Fibroblast of skin of right quadriceps (primary cell): ENCODE measurements at places on chromosomes 1 and 21.

- no peak for DNase-seq
Observed at GRCh38 chr1:172450524-172450885, 6.6 kb upstream of the PIGC start.

- no peak for DNase-seq
Observed at GRCh38 chr1:7632176-7632575, 138.9 kb upstream of the VAMP3 start.

DNA sequence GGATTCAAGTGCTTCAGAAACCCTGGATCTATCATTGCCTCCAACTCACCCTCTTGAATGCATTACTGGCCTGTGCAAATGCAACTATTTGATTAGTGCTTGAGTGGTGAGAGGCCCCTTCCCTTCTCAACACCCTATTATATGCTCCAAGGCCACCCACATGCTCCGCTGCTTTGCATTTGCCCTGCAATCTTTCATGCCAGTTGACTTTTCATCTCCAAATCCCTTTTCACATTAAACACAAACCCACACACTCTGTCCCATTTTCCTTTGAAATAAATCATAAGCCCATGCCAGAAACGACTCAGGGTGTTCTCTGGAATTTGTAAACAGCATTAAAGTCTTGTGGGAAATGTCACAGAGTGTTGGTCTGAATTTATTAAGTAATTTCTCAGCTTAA is 78.9 kb upstream of the CTTNBP2NL start:
- DNase-seq, result no peak

DNA sequence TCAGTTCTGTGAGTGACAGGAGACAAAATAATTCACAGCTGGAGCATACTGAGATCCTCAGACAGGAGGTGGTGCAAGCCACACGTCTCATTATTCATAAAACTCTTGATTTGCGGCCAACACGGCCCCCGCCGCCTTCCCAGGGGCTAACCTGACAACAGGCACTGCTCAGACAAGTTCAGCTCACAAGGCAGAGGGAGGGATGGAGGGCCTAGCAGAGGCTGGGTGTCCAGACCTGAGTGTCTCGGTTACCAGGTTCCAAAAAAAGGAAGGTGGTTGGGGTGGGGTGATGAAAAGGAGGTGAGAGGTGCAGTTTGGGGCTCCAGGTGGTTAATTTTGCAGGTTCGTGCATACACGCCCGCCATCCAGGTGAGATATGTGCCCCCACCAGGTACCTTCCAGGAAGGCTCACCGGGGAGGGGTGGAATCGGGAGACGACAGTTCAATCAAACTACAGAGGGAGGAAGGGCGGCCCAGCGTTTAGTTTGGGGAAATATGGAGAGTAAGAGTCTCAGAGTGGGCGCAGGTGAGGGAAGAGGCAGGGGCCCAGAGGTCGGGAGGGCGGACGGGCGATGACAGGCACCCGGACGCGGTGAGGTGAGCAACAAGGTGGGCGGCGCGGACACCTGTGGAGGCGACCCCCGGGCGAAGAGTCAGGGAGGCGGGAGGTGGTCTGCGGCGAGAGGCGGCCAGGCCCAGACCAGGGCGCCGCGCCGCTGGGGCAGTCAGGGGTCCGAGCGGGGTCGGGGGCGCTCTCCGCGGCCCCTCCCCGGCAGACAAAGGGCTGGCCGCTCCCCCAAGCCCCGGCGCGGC is 629 bp downstream of the CTNNBIP1 start:
- no peak for DNase-seq

DNA sequence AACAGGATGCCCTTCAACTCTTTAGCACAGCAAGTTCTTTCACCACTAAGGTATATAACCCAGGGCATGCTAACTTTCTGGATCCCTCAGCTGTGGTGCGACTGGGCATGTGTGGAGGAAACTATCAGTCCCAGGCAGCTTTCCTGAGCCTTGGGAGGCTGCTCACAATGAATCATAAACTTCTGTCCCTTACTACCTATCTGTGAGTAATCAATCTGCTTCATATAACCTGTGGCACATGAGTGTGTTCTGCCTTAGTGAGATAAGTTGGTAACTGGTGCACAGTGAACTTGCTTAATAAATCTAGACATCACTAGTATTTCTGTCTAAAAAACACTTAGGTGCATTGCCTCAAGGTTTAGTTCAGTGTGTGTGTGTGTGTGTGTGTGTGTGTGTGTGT is 158.0 kb downstream of the GPATCH2 start:
- DNase-seq, result no peak

DNA sequence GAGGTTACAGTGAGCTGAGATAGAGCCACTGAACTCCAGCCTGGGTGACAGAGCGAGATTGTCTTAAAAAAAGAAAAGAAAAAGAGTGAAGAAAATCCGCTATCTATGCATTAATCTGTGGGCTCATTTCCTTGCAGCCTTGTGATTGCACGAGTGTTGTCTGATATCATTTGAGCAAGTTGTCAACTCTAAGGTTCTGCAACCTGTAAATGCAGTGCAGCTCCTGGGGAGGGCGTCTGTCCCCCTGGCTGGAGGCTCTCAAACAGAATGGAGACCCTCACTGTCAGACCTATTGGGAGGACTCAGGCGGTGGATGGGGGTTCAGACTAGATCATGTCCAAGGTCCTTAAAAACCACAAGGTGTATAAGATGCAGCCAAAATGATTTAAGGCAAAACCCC is 6.2 kb downstream of the CORT start:
- DNase-seq, result no peak

DNA sequence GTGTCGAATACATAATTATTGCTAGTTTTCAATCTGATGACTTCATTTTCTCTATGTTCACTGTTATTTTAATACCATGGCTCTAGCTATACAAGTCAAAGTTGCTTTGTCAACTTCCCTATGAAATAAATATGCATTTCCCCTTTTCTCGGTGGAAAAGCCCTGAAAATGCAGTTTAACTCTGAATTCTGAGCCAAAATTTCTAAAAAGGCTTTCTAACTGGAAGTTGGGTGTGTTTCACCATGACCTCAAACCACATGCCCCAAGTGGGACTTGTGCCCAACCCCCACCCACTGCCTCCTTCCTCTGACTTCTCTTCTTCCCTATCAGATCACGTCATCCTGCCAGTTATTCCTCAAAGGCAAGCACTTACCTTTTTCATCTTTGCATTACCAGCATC is 8.9 kb downstream of the MKNK1 start:
- no peak for DNase-seq

- DNase-seq, result no peak
Observed at GRCh38 chr1:247656221-247656875, 23.2 kb downstream of the OR13G1 start.
